ENCODE measurements at places on chromosomes 1 and 21.

- H3K27me3 ChIP-seq: no peaks in the 10 kb centered on the region
- DNase-seq: no peak
- H3K27ac ChIP-seq: no peak overlapping the region
- H3K4me3 ChIP-seq: no peak overlapping the region
- H3K4me1 ChIP-seq: no peaks in the 10 kb centered on the region
- no peaks in the 10 kb centered on the region for H3K36me3 ChIP-seq
Observed at GRCh38 chr1:35876988-35877387, 6.0 kb upstream of the AGO1 start.

DNA sequence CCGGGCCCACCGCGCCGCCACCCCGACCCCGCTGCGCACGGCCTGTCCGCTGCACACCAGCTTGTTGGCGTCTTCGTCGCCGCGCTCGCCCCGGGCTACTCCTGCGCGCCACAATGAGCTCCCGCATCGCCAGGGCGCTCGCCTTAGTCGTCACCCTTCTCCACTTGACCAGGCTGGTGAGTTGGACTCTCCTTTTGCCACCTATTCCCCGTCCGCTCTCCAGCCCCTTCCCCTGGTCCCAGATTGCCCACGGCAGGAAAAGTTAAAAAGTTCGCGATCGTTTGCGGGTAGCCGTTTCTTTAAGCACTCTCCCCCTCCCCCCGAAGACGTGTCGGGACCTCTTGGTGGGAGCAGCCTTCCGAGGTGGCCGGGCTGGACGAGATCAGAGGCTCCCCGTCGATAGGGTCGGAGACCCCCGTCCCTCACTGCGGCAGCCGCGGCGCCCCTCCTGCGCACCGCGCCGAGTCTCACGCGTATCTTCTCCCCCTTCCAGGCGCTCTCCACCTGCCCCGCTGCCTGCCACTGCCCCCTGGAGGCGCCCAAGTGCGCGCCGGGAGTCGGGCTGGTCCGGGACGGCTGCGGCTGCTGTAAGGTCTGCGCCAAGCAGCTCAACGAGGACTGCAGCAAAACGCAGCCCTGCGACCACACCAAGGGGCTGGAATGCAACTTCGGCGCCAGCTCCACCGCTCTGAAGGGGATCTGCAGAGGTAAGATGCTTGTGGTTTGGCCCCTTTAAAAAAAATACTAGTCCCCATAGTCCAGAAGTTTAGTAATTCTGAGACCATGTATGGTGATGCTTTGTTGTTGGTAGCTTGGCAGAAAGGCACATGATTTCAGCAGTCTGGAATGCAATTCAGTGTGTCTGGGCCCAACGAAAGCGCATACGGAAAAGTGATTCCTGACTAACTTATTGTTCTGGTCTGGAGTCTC lies 576 bp downstream of the CCN1 start:
- DNase-seq: no peak
- no peaks in the 10 kb centered on the region for H3K36me3 ChIP-seq
- peaks cover 23% of the 10 kb centered on the region for H3K27me3 ChIP-seq
- no peak overlapping the region for H3K4me3 ChIP-seq
- H3K4me1 ChIP-seq: peaks cover 17% of the 10 kb centered on the region

- no peak for DNase-seq
- peak overlapping the region; percentile 97 for H3K4me3 ChIP-seq
- H3K36me3 ChIP-seq: peaks cover 6% of the 10 kb centered on the region
- peak overlapping the region; percentile 97 for H3K27ac ChIP-seq
- peaks cover 78% of the 10 kb centered on the region for H3K4me1 ChIP-seq
Observed at GRCh38 chr1:228084797-228085196, 2.3 kb downstream of the ARF1 start.

DNA sequence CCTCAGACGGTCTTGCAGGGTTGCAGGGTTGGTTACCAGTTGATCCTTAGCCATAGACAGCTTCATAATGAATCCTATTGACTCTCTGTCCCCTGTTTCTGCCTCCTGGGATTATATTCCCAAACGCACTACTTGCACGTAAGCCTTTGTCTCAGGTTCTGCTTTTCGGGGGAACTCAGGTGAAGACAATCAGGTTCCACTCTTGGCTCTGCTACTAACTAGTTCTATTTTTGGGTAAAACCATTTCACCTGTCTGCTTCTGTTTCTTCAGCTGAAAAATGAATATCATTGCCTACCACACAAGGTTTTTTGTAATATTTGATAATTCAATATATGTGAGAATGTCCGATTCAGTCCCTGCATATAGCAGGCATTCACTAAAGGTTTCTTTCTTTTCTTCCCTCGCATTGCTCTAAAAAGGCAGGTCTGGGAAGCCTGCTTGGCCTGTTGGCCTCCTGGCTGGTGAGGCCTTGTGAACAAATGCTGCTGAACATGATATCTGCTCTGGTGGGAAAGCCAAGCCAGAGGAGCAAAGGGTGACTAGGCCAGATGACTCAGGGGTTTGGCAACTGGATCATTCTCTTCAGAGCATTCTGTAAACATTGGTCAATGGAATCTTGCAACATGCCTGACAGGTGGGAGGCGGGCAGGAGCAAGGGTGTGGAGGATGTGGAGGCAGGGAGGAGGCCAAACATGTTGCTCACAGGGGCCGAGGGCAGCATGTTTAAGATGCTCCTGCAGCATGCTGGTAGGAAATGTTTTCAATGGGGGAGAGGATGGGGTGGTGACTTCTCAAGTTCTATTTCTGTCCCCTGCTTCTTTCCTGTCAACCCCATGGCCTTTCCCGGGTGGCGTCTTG lies 23.8 kb downstream of the IER5 start:
- no peaks in the 10 kb centered on the region for H3K36me3 ChIP-seq
- H3K27me3 ChIP-seq: no peaks in the 10 kb centered on the region
- no peaks in the 10 kb centered on the region for H3K4me1 ChIP-seq
- H3K4me3 ChIP-seq: no peak overlapping the region
- no peak overlapping the region for H3K27ac ChIP-seq

Data from CD4-positive, alpha-beta memory T cell (primary cell).